Stimulated activated CD8-positive, alpha-beta memory T cell treated with anti-CD3 and anti-CD28 coated beads, Interleukin-7, amount 100 ng/mL, for 48 hours (primary cell): ENCODE measurements at places on chromosomes 6 and 20.

GRCh38 chr6:111159633-111160032 lies 72.3 kb downstream of the SLC16A10 start:
- no peak for DNase-seq

DNA sequence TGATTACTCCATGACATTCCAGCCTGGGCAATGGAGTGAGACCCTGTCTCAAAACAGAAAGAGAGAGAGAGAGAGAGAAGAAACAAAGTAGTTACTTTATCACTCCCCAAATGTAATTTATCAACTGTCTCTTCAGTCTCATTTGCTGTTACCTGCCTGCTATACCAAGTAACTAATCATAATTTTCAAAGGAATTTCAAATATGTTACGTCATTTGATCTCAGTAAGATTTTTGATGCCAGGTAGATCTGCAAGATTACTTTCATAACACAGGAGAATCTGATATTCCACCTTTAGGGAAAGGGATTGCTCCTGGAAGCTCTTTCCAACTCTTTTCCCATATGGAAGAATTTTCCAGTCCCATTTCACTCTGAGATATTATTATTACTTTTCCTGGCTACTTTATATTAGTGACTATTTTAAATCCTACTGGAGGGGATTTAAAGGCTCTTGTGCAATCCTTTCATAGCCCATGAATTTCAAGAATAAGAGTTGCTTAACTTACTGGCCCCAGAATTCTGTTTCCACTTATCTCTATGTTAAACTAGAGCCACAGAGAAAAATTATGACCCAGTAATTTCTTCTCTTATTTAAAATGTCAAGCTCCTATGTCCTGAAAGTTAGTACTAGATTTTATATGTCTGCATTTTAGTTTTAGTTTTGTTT lies 390.2 kb upstream of the FLRT3 start:
- DNase-seq: no peak

- DNase-seq: no peak
Measured at GRCh38 chr6:150417899-150418826, 49.4 kb downstream of the IYD start.

DNA sequence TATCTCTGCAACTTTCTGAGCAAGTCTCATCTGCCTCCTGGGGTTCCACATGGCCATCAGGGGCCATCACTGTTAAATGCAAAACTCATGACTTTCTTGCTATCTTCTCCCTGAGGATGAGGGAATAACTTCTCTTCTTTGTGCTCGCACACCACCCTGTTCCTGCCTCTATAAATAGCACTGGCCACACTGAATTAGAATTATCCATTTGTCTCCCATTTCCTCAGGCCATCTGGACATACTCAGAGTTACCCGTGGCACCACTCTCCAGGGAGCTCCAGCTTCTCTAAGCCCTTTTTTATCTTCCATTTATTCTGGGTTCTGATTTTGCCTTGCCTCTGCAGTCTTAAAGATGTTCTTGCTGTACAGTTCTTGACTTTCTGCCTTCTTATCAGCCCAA lies 72.8 kb upstream of the ECI2 start:
- no peak for DNase-seq

DNA sequence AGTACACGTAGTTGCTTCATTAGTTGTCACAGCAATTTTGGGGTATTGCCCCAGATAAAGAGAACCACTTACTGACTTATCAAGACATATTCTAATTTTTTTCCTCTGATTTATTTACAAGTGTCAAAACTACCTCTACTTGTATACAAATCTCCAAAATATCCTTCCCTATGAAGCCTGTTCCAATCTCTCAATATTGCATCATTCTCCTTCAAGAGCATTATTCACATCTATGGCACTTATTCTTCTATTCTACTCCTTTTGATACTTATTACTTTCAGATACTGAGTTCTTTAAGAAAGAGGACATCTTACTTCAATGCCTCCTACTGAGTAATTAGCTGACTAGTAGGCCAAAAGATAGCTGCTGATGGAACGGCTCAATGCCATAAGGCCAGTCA lies 105.2 kb downstream of the SMLR1 start:
- DNase-seq: no peak

DNA sequence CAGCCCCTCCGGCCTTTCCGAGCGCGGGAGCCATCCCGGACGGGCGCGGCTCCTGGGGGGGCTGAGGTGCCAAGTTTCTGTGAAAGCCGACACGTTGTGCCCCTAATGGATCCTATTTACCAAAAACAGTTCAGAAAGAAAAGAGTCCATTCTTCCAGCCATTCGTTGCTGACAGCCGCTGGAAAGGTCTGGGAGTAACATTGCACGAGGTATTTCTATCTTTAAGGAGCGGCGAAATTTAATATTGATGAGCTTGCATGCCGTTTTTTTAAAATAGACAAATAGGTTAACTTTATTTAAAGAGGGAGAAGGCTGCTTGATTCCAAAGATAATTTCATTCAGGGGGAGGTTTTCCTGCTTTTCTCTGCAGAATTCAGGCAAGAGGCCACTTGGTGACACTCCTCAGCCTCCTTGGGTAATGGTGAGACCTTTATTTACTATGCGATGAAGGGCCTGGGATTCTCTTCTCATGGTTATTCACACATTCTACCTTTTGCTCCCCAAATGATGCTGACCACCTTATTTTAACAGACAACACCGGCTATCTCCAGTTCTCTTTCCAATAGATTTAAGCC lies 988 bp downstream of the TIAM2 start:
- DNase-seq: no peak
